ENCODE measurements at places on chromosomes 5 and 9. TPM values are rescaled to one million over a fixed set of nuclear protein-coding genes. Genes with fewer than 3 reads are reported as not detected.

Gene PCSK5
- 2.1 TPM for total RNA-seq

Gene PDLIM4
- not detected for total RNA-seq

GRCh38 chr5:171316258-171317121, 7.4 kb downstream of the TLX3 start:
- DNase-seq = no peak
- no peak overlapping the region for H3K4me3 ChIP-seq
- H3K27me3 ChIP-seq = peaks cover 64% of the 10 kb centered on the region

DNA sequence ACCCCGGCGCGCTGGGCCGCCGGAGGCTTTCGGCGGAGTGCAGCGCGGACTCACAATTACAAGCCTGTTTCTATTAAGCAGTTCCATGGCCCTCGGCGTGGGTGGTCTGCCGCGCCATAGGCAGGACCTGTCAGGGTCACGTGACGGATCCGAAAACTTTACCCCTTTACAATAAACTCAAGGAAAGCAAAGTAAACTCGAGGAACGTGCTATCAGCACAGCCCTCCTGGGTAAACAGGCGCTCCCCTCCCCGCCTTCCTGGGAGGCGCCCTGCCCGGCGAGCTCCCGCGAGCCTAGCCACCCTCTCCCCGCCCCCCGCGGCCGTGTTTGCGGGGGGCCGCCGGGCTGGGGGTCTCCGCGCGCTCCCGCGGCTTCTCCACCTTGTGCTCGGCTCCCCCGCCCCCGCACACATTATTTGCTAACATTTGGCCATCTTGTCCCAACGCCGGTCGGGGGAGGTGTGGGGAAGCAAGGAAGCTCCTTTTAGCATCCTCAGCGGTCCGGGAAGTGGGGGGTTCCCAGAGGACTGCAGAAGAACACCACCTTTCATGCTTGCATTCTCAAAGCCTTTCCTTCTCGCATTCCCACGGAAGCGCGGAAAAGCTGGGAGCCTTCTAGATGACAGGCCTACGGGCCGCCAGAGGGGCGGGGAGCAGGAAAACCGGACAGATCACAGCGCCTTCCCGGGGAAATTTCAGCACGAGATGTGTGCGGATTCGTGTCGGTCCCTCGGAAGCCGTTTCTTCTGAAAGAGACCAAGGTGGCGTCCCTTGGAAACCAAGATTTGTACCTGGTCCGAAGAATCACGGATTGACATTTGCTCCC, at the start of gene PTCH1:
Gene PTCH1 (minus strand): TSS at position 238 of the 825 bp plus-strand sequence.
- H3K27ac ChIP-seq = peak within 1 kb of the TSS; percentile 14
- H3K36me3 ChIP-seq = peaks cover 2% of the 10 kb centered on the region
- H3K27me3 ChIP-seq = peaks cover 21% of the 10 kb centered on the region
- peak within 1 kb of the TSS; percentile 91 for H3K4me3 ChIP-seq
- DNase-seq = peak; percentile 44

DNA sequence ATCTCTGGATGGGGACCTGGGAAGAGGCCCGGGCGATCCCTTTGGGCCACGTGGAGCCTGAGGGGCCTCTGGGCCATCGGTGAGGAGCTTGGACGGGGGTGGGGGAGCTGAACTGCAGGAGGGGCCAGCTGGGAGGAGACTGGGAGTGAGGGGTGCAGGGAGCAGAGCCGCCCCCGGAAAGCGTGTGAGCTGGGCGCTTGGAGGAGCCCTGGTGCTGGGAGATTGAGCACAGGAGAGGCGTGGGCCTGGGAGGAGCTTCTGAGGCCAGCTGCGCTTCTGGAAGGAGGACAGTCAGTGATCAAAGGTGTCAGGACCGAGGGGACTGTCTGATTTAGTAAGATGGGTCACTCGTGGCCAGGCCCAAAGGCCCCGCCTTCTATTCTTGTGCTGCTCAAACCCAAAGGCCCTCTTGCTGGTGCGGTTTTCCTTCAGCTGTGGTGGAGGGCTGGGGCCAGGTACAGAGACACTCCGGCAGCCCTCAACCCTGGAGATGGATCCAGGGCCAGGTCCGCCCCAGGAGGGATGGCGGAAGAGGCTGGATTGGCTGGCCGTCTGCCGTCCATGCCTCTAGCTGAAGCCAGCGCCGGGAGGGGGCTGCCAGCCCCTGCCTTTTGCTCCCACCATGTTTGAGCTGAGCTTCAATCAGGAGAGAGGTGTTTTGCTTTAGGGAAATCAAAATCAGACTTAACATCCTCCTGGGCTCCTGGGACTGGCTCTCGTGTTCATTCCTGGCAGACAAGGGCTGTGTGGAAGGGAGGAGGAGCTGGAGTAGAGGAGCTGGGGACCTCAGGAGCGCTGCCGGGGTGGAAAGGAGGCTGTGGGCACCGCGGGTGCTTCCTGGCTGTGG, 21.6 kb downstream of the NCS1 start:
- H3K36me3 ChIP-seq = no peaks in the 10 kb centered on the region
- H3K27ac ChIP-seq = no peak overlapping the region
- no peak for DNase-seq
- no peaks in the 10 kb centered on the region for H3K27me3 ChIP-seq
- no peaks in the 10 kb centered on the region for H3K4me1 ChIP-seq

GRCh38 chr9:21565155-21565554, 83.0 kb upstream of the IFNE start:
- H3K4me1 ChIP-seq = peaks cover 12% of the 10 kb centered on the region
- H3K36me3 ChIP-seq = no peaks in the 10 kb centered on the region
- no peak overlapping the region for H3K4me3 ChIP-seq
- H3K27ac ChIP-seq = no peak overlapping the region
- no peak for DNase-seq
- H3K27me3 ChIP-seq = peaks cover 18% of the 10 kb centered on the region

DNA sequence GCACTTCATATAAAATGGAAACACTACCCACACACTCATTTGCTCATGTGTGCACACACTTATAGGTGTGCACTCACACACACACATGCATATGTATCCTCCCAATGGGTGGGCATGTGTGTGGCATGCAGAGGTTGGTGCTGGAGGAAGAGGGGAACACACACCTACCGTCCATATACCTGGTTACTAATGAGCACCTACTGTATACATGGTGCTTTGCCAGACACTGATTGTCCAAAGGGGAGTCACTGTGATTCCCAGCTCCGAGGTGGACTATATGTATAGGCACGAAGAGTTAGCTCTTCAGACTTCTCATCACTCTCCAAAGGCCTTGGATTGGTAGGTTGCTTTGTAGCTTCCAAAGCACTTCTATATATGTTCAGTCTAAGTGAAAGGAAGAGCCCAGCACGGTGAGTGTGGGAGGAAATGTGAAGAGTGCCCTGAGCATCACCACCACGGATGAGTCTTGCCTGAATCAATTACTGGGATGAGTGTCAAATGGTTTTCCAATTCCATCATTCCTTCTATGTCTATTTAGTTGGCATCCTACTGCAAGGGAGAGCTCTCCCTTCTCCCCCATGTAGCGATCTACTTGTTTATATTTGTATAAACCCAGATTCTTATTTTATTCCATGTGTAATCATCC, 12.6 kb upstream of the ERGIC1 start:
- no peak overlapping the region for H3K4me3 ChIP-seq
- no peak overlapping the region for H3K27ac ChIP-seq
- peaks cover 8% of the 10 kb centered on the region for H3K36me3 ChIP-seq
- DNase-seq = no peak

DNA sequence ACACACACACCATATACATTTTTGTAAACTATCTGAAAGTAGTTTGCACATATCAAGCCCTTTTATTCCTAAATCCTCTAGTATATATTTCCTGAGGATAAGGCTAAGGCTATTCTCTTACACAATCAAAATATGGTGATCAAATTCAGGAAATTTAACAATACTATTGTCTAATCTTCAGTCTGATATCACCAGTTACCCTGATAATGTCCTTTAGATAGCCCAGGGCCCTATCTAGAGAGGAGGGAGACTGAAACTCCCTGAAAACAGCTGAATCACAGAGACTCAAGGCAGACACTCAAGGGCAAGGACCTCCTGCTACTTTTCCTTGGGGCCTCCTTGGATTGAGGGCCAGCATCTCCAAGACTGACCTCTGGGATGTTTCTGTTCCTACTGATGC, 30.4 kb downstream of the PTTG1 start:
- H3K4me3 ChIP-seq = no peak overlapping the region
- no peaks in the 10 kb centered on the region for H3K36me3 ChIP-seq
- no peak for DNase-seq

GRCh38 chr5:3429962-3430361, 165.7 kb upstream of the IRX1 start:
- H3K4me3 ChIP-seq = no peak overlapping the region
- H3K27me3 ChIP-seq = no peaks in the 10 kb centered on the region
- H3K27ac ChIP-seq = no peak overlapping the region
- no peaks in the 10 kb centered on the region for H3K4me1 ChIP-seq
